Activated CD4-positive, alpha-beta memory T cell treated with anti-CD3 and anti-CD28 coated beads for 36 hours (primary cell): ENCODE measurements at places on chromosomes 13 and 19.

- peak; percentile 47 for DNase-seq
Measured at GRCh38 chr19:4534836-4535658, at the start of gene PLIN5. Gene PLIN5, minus strand, starts transcription at chr19:4535224. Its CDS starts 1,150 bp downstream, at chr19:4534074.

DNA sequence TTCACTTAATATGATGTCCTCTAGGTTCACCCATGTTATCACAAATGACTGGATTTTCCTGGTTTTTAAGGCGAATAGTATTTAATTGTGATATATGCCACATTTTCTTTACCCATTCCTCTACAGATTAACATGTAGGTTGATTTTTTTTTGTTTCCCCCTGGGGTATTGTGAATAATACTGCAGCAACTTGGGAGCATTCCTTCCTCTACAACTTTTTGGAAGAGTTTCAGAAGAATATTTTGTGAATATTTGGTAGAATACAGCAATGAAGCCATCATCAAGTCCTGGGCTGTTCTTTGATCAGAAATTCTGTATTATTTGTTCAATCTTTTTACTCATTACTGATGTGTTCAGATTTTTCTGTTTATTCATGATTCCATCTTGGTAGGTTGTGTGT, 5.6 kb upstream of the ZNF331 start:
- no peak for DNase-seq

DNA sequence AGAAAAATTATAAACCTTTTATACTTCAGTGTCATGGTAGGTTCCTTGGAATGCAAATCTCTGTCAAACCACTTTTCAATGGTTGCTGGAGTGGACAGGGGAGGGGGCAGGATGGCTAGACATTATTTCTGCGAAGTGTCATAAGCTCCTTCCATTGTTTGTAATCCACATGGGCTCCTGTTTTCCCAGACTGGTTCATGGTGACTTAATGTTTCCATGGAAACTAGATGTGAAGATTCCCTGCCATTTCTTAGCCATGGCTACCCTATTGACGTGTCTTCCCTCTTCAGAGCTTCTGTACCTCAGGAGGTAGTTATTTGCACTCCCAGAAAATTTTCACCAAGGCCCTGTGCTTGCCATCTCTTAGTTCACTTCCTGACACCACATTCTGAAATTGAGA, 95.3 kb downstream of the UFM1 start:
- DNase-seq = no peak

GRCh38 chr13:29496241-29496712, 99.2 kb downstream of the SLC7A1 start:
- peak; percentile 7 for DNase-seq

DNA sequence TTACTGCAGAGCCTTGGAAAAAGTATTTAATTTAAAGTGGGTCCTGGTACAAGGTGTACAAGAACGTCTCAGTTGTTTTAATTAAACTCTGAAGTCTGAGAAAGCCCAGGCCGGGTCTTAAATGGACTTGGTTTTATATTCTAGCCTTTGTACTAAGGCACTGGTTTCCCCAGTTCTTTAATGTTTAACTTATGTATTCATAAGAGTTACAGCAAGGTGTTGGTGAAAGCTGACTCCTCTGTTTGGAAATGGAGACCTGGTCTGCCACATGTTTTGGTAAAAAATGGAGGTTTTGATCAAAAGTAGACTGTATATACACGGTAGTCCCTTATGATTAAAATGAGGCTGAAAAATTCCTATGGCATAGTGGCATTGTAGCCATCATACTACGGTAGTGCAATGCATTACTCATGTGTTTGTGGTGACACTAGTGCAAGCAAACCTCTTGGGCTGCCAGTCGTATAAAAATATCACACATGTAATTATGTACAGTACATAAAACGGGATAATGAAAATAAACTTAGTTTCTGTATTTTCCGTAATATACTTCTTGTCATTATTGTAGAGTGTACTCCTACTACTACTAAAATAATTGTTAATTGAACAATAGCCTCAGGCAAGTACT, 883.4 kb upstream of the SPRY2 start:
- DNase-seq = no peak

GRCh38 chr13:29490561-29490885, 105.0 kb downstream of the SLC7A1 start:
- peak; percentile 4 for DNase-seq

- no peak for DNase-seq
Measured at GRCh38 chr19:591099-591958, 1.6 kb downstream of the HCN2 start.

DNA sequence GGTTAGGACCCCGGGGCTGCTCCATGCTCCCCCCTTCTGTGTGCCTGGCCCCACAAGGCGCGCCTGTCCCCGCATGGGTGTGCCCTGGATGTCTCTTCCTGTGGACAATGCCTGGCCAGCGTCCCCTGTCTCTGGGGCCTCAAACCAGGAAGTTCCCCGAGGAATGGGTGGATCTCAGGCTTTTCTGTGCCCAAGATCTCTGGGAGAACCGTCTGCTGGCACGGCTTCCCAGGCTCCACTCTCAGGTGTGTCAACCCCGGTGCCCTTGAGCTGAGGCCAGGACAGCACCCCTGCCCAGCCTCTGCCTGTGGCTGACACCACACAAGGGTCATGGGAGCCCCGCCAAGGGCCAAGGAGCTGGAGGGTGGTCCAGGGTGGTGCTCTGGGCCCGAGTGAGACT, 15.7 kb downstream of the ZNF444 start:
- DNase-seq = no peak

- DNase-seq = no peak
Measured at GRCh38 chr13:90402613-90403012, 944.9 kb upstream of the MIR17HG start.

DNA sequence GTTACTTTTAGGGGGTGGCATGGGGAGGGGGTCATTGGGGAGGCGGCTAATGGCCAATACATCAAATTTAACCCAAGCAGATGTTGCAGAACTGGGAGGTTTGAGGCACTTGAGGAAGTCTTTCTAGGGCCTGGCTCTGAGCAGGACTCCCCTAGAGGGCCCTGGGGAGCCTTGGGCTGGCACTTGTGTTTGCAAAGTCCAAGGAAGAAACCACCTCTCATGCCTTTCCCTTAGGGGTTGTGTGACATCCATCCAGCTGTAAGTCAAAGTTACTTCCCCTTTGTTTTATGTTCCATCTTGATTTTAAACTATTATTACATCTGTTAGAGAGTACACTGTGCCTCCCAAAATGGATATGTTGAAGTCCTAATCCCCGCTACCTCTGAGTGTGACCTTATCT, 159.9 kb downstream of the KATNAL1 start:
- no peak for DNase-seq

- DNase-seq = no peak
Measured at GRCh38 chr19:58553799-58554493, 959 bp downstream of the CHMP2A start.

GRCh38 chr13:45506811-45507210, 42.1 kb downstream of the COG3 start:
- no peak for DNase-seq

GRCh38 chr19:14565298-14565679, 6.6 kb downstream of the NDUFB7 start:
- no peak for DNase-seq

DNA sequence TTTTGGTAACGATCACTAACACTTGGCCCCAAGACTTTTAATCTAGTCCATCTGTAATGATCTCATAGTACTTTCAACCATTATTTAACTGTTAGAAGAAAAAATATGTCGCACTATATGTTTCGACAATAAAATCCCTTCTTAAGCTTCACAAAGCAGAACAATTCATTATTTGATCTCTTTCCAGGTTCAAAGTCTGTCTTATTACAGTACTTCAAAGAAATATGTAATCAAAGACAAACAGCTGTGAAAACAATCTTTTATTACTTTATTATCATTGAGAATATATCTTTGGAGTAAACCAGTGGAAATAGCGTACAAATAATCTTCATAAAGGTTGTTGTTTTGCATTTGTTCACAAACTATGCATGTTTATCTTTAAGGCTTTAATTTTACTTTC, 93.5 kb downstream of the DACH1 start:
- no peak for DNase-seq

DNA sequence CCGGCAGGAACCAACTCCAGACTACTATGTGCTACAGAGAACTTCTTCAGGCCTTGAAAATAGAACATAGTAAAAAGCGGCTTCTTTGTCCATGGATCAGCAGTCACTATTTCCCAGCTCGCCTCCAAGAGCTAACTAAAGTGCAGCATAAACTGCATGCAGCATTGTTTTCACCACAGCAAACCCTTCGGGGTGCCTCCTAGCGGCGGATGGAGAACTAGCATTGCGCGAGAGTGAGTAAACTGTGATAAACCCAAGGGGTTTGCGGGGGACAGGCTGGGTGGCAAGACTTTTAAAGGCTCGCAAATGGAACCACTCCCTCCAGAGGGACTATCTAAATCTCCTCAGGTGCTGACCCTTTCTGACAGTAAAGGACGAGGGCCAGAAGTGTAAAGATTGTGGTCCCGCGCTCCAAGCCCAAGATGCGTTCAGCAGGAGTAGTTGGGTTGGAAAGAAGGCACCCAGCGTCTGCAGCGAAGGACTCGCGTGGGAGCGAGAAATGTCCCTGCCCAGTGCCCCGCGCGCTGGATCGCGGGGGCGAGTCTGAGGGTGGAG, 21.5 kb upstream of the SGCG start:
- peak; percentile 44 for DNase-seq

DNA sequence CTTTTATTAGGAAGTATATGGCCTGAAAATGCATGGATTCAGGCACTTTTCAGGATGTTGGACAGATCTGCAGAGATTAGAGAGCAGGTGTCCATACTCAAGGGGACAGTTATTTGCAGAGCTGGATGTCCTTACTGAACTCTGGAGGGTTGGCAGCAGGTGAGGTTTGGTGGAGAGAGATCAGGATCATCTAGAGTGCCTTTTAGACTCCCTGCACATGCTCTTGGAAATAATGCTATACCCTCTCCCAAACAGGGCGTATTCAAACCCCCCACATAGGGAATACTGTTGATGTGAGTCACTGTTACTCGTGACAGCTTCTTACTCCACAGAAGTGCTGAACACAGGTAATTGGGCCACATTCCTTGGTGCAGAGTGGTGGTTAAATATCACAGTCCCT, 725.7 kb upstream of the SGCG start:
- DNase-seq = no peak

- no peak for DNase-seq
Measured at GRCh38 chr19:5929625-5930024, 15.6 kb downstream of the CAPS start.

- DNase-seq = no peak
Measured at GRCh38 chr19:55145232-55145631, 3.8 kb downstream of the TNNT1 start.

- no peak for DNase-seq
Measured at GRCh38 chr13:104327211-104327610, 1261.0 kb upstream of the SLC10A2 start.

GRCh38 chr19:40799558-40800338, 757 bp downstream of the EGLN2 start:
- DNase-seq = peak; percentile 55

GRCh38 chr13:68597641-68598040, 1367.5 kb upstream of the PCDH9 start:
- no peak for DNase-seq

DNA sequence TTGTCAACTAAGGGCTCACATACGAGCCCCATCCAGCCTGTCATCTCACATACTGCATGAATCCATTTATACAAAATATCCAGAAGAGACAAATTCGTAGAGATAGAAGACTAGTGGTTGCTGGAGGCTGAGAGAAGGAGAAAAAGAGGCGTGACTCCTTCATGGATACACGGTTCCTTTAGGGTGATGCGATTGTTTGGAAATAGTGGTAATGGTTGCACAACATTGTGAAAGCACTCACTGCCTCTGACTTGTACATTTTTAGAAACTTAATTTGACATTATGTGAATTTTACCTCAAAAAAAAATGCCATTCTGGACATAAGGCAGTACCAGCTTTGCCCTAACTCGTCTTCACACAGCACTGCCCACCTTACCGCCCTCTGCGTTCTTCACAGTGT, 27.3 kb downstream of the IGFL1 start:
- no peak for DNase-seq

DNA sequence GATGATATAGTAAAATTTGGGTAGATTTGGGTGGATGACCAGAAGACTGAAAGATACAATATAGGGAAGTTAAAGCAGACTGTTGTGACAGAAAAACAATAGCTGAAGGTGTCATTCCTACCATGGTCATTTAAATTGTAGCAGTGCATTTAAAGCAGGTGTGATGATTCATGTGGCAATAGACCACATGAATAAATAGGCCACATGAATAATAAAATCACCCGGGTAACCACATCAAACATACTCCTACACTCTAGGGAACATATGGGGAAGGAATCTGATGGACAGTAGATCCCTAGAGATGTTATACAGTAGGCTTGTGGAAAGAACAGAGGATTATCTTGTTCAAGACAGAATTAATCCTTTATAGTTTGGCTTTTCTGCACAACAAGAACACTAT, 392.6 kb downstream of the SLITRK5 start:
- no peak for DNase-seq

DNA sequence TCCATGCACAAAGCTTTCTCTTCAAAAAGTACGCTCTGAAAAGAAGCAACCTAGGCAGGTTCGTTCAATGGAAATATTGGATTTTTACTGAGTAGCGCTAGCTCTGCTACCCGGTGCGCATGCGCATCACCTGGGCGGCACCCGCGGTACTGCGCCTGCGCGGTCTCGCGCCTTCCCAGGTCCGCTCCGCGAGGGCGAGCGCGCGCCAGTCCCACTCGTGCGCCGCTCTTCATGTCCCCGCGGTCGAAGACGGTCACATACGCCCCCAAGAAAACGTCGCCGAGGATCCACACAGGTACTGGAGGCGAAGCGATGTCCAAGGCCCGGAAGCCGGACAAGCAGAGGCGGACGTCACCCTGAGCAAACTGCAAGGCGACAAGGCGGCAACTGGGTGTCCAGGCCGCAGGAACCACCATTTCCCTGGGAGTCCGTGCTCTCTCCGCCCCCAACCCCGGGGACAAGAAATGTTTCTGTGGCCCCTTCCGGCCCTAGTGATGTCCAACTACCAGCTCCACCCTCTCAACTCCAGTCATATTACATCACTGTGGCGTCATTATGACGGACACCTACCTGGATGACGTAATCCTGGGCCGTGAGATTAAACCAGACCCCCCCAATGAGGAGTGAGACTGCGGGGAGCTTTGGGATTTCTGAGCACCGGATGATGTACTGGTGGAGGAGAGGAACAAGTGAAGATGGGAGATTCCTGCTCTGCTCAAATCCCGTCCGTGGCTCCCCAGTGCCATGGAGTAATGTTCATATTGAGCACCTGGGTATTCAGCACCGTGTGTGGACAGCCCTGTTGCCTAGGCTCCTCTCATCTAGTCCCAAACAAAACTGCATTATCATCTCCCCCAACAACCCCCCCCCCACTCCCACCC, 4.8 kb upstream of the KCNC3 start:
- peak; percentile 87 for DNase-seq
